T-helper 1 cell (primary cell): ENCODE measurements at places on chromosomes 6 and 20.

- DNase-seq, result no peak
These were observed 150.1 kb upstream of the PDE7B start for GRCh38 chr6:135701426-135701825.

GRCh38 chr6:29227235-29227634 is 56.5 kb downstream of the OR2J2 start:
- no peak for DNase-seq

DNA sequence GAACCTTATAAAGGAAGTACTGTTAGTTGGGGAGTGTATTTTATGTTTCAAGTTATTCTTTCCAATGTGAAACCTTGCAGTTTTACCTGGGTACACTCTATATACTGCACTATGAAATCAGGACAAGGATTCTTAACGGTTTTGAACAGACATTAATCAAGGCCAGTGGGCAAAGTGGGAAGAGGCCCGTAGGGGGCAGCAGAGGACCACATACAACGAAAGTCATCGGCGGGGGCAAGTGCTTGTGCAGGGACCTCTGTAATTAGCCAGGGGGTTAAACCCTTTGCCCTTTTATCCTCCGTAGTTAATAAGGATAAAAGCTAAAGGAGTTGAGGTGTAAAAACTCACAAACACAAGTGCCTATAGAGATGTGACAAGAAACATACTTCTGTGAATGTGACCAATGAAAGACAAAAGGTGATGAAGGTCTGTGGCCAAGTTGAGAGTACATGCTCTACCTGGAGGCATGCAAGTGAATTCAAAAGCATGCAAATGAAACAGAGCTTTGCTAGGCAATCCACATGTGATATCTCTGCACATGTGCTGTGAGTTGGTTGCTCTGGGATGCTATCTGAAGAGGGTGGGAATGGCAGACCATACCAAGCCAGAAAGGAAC is 392.7 kb upstream of the MAN1A1 start:
- DNase-seq, result no peak

GRCh38 chr6:66948106-66948505 is 1241.1 kb upstream of the EYS start:
- no peak for DNase-seq

- no peak for DNase-seq
These were observed 135.9 kb downstream of the AGPAT4 start for GRCh38 chr6:161137839-161138542.

DNA sequence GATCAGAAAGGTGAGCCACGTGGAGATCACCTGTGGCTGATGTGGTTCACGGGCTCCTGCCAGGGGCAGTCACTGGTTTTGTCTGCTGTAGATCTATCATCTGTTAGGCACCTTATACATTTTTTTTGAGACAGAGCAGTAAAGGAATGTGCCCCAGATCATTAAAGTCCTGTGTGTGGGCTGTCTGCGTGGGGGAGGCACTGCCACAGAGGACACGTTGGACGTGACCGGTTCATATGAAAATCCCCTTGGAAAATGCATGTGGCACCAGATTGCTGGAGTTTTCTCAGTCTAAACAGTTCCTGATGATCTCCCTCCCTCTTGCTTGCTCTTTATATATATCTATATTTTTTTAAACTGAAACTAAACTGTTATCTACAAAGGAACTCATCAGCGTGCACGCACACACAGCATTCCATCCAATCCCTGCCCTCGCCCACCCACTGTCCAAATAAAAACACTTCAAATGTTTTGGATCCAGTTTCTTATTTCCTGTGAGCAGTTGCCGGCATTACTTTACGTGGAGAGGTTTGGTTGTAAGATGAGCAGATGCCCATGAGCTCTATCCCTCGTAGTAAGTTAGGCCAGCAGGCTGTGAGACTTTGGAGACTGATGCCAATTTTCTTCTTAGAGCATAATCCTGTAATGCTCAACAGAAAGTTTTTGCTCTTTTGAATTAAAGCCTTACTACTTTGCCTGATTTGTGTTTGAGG is 161.6 kb upstream of the EXOC2 start:
- no peak for DNase-seq

- DNase-seq, result no peak
These were observed 212.8 kb upstream of the FUT9 start for GRCh38 chr6:95802978-95803377.

DNA sequence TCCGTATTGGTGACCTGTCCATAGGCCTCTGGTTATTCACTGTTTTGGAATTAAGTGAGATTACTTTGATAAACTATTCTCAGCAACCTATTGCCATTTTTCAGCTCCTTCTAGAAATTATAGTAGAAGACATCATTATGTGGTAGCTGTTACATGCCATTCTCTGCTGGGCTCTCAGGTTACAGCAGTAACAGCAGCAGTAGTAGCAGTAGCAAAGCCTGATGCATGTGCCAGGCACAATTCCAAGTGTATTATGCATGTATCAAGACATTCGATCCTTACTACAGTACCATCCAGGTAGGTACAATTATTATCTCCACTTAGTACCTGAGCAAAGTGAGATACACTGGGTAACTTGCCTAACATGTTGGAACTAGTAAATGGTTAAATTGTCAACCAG is 74.3 kb downstream of the RPS12 start:
- no peak for DNase-seq

DNA sequence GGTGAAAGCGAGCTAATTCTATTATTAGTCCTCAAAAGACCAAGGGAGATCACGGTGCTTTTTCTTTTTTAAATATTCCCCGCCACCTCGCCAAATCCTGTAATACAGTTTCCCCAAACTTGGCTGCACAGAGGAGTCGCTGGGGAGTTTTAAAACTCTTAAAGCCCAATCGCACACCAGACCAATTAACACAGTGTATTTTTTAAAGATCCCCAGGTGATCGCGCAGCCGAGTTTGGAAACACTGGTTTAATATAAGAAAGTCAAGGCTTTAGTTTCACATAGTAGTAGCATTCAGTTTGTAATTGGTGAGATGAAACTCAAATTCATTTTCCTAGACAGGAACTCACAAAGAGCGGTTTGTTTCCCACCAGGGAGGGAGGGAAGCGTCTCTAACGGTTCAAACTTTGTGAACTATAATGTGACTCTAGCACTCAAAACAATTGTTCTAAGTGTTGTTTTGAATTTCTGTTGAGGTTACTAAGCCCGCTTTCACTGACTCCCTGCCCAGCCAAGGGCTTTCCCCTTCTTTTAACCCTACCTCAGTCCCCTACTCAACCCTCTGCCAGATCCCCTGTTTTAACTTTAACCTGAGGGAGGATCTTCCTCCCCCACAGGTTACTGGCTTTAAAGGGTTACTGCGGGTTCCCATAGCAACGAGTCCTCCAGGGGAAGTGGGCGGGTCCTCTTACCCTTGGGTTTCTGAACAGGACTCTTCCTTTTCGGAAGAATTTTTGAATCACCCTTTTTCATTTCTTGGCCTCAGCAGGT is 25.7 kb upstream of the BTBD3 start:
- peak; percentile 56 for DNase-seq

GRCh38 chr6:161226009-161226964 is 47.6 kb downstream of the AGPAT4 start:
- DNase-seq, result peak; percentile 17

DNA sequence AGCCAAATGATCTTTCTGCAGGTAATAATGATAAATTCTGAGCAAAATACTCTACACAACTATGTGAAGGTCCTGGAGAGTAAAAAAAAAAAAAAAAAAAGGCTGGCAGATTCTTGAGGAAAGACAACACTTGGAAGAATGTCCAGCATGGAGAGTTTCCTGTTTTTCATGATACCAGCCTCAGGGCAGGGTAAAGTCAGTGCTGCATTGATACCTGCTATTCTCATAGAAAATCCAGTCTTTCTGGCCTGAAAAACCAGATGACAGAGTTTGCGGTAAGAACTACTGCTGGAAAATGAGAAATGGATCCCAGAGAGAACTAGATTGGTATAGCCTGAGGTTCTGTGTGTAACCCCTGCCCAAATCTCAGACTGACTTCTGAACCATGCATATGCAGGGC is 89.1 kb downstream of the AFG1L start:
- no peak for DNase-seq
